ENCODE measurements at places on chromosomes 1 and 21.

DNA sequence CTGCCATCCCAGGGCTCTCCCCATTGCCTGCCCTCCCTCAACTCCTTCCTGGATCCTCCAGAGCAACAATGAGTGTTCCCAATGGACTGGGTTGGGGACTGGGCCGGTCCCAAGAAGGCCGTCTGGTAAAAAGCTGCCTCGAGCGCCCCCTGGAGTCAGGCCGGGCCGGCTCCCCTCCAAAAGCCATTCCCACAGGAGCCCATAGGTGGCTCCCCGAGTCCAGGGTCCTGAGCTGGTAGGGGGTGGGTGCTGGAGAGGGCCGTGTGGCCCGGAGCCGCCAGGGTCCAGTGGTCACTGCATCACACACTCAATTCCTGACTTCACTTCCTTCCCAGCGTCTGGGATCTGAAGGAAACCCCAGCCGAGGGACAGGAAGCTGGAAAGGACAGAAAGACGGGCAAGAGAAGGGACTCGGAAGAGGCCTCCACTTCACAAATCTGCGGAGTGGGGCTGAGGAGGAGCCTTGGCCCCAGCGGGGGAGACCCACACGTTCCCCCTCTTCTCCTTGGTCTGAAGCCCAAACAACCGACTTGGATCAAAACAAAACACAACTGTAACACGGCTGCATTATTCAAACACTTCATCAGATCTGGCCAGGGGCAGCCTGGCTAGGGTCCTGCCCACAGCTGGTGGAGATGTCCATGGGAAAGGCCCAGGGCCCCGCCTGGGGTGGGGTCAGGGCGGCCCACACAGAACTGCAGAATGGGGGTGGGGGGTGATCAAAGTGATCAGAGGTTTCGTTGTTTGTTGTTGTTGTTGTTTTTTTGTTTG, 10.9 kb upstream of the ALDH4A1 start:
- peak; percentile 53 for DNase-seq

DNA sequence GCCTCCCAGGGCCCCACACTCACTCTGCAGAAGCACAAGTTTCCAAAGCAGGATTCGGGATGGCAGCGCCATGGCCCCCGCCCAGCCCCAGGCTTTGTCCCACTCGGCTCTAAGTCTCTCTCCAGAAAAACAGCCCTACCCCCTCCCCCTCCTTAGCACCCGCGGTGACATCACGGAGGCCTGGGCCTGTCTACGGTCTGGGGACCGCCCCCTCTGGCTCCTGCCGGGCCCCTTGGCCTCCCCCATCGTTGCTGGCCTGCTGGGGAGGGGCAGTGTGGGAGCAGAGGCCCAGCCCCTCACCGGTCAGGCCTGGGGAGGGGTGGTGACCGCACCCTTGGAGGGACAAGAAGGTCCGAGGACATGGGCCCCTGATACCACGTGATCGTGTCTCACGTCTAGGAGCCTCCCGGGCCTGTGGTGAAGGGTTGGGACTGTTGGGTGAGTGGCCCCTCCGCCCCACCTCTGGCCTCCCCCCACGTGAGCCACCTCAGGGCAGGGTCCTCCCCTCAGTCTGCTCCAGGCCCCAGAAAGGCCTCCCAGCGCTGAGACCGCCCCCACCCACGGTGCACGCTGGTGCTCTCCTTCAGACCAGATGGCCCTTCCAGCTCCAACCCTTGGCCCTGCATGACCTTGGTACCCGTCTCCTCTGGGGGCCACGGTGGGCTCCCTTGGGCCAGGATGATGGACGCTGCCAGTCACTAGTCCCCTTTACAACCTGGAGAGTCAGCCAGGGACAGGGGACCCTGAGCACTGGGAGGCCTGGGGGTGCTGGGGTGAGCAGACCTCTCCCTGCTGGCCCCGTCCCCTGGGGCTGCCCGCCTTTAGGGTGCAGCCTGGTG, at the start of gene MXRA8:
Gene MXRA8 (minus strand): TSS at position 123 of the 839 bp plus-strand sequence. CDS start 51 bp downstream, at position 72.
- DNase-seq = no peak

- no peak for DNase-seq
These were observed 27.7 kb upstream of the MAGOH start for GRCh38 chr1:53266038-53266437.

- no peak for DNase-seq
These were observed 18.9 kb downstream of the RUSC1 start for GRCh38 chr1:155339515-155340097.

DNA sequence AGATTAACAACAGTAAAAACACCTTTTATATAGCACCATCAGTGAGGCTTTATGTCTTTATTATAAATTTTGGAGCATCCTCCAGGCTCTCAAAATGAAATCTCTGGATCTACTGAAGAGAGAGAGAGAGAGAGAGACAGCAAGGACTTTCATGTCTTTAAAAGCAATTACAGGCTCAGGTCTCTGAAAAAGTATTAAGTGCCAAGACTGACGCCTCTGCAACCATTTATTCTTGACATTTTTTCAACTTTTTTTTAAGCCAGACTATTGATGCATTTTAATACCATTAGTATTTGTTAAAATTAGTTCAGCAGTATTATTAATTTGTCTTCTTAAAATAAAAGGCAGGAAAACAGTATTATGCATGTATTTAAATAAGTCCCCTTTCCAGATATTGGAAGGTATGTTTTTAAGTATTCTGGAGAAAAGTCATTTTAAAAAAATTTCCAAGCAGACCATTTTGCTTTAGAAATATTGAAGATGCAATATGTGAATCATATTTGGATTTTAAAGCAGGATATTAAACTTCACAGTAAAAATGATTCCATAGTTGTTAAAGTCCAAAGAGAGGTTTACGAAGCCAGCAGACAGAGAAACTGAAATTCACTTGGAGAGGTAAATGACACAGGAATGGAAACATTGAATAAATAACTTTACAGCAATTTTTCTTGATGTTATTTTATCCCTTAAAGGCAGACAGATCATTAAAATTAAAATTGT, 35.4 kb upstream of the APOBEC4 start:
- DNase-seq = no peak

- DNase-seq = no peak
These were observed 20.4 kb upstream of the SPATA6 start for GRCh38 chr1:48492392-48492791.

- no peak for DNase-seq
These were observed 74.7 kb downstream of the ALG6 start for GRCh38 chr1:63442141-63442475.

- no peak for DNase-seq
These were observed 55.6 kb upstream of the CASZ1 start for GRCh38 chr1:10852018-10852417.

DNA sequence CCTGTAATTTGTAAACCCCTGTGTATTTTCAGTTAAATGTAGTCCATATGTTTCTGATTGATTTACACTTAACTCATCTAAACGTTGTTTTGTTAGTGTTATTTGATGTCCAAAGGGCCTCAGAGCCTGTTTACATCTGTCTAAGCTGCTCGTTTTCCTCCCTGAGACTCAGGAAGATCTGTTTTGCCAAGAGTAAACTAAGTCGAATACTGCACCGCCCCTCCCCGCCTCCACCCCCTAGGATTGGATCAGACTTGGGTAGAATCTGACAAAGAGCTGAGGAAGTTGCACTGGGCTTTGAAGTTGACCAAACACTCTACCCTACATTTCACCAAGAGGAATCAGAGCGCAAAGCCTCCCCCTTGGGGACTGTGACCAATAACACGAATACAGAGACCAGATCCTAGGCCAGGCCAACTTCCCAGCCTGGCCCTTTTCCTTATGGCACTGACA, 206.9 kb upstream of the LMO4 start:
- DNase-seq = no peak

DNA sequence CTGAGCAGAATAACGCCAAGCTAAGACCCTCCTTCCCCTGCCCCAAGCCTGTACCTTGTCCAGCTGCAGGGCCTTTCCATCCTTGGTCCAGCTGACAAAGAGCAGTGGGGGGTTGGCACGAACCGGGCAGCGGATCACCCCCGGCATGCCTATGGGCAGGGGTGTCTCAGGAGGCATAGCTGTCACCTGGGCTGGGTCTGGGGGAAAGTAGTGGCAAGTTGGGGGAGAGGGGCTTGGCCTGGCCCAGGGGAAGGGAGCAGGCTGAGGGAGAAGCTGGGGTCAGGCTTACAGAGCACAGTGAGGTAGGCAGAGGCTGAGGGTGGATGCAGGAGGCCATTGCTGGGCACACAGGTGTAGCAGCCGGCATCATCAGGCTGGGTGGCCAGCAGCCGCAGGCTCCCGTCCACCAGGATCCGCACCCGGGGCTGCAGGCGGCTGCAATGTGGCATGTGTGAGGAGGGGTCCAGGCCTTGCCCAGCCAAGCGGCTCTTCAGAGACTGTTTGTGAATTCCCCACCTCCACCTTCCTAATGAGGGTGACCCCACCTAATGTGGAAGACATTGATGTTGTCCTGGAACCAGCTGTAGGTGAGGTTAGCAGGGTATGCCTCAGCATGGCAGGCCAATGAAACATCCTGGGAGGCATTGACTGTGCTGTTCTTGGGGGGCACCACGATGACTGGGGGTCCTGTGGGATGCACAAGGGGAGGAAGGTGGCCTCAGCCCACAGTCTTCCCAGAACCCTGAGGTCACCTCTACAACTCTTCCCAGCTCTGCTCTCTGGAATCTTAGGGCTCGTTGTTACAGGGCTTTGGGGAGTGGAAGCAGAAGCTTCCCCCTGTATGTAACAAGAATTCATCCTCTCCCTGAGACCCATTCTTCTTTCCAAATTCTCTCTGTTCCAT, 9.1 kb upstream of the TAGLN2 start:
- no peak for DNase-seq

GRCh38 chr1:109776206-109776835, 12.6 kb upstream of the EPS8L3 start:
- no peak for DNase-seq

GRCh38 chr1:204627436-204627835, 58.1 kb downstream of the LRRN2 start:
- no peak for DNase-seq

DNA sequence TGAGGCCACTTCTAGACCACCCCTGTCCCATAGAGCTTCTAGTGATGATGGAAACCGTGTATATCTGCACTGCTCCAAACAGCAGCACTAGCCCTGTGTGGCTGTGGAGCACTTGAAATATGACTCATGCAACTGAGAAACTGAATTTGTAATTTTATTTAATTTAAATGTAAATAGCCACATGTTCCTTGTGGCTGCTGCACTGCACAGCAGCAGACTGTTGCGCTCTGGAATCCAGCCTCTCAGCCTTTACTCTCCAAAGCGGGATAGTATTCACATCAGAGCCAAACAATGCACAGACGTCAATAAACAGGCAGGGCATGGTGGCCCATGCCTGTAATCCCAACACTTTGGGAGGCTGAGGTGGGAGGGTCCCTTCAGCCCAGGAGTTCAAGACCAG, 12.0 kb downstream of the CAPN2 start:
- DNase-seq = no peak

DNA sequence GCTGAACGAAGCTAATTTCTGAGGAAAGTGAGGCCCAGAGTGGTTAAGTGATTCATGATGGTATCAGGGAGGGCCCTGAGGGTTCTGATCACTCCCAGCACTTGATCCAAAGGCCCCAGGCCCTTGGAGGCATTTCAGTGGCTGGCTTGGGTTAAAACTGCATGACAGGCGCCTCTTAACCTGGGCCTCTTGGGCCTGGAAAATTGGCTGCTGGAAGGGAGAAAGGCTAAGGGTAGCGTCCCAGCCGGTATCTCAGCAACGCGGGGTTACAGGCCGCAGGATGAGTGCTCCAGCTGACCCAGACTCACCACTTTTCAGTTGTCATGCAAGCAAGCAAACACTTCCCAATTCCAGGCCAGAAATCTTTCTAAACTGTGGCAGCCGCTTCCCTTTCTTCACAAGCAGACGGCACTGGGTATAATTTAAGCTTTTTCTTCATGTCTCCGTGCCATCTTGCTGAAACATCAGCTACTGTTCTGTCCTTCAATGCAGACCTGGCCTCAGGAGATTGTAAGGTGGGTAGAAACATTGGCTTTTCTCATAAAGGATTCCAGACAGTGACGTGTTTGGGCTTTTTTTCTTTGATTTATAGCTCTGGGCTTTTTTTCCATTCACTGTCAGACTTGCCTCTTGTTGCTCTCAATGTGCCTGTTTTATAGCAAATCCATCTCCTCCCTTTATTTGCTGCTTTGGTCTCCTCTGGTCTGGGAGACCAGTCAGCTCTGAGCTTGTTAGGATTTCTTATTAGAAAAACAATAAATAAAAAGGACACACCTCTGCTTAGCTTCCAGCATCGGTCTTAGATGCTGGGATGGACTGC, 229.1 kb downstream of the KCNJ6 start:
- no peak for DNase-seq

DNA sequence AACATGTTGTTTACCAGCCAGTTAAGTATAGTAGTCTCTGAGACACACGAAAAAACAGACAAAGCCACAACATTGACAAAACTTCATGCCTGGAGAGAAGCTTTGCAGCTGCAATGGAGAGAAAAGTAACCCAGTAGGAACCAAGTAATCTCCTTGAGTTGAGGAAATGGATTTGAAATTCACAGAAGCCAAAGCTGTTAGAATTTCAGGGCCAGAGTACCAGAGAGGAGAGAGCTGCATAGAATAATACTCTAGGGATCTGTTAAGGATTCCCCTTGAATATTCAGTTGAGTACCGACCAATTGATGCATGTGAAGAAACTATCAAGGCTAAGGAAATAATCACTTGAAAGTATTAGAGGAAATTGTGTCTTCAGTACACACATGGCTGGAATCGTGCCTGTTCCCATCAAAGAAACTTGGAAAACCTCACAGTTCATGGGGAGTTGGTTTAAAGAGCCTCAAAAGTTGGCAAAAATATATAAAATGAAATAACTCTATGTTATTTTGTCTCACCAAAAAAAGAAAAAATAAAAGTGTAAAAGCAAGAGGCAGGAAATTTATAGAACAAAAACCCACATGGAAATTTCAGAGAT, 324.0 kb upstream of the NEGR1 start:
- DNase-seq = no peak

DNA sequence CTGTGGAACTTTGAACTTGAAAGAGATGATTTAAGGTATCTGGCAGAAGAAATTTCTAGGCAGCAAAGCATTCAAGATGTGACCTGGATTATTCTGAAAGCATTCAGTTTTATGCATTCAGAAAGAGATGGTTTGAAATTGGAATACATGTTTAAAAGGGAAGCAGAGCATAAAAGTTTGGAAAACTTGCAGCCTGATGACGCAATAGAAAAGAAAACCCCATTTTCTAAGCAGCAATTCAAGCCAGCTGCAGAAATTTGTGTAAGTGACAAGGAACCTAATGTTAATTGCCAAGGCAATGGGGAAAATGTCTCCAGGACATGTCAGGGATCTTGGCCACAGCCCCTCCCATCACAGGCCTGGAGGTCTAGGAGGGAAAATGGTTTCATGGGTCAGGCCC, 354.0 kb downstream of the ZNF326 start:
- DNase-seq = no peak

GRCh38 chr1:59673573-59674450, 140.9 kb upstream of the HOOK1 start:
- DNase-seq = no peak

- no peak for DNase-seq
These were observed 798 bp downstream of the ZBED6 start for GRCh38 chr1:203796236-203796605.

GRCh38 chr1:65075123-65075976, 72.7 kb upstream of the AK4 start:
- peak; percentile 27 for DNase-seq

DNA sequence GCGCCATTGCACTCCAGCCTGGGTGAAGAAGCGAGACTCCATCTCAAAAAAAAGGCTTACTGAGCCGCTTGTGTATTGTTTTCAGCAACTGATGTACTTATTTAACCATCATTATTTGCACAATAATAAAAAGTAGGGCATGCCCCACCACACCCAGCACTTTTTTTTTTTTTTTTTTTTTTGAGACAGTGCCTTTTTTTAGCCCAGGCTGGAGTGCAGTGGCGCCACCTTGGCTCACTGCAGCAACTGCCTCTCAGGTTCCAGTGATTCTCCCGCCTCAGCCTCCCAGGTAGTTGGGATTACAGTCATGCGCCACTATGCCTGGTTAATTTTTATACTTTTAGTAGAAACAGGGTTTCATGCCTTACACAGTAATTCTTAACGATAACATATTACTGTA, 12.2 kb upstream of the TRNAU1AP start:
- no peak for DNase-seq

Data from stimulated activated CD8-positive, alpha-beta memory T cell treated with anti-CD3 and anti-CD28 coated beads, Interleukin-4, amount 100 ng/mL, for 4 hours (primary cell).